ENCODE measurements at places on chromosomes 7 and 10.

DNA sequence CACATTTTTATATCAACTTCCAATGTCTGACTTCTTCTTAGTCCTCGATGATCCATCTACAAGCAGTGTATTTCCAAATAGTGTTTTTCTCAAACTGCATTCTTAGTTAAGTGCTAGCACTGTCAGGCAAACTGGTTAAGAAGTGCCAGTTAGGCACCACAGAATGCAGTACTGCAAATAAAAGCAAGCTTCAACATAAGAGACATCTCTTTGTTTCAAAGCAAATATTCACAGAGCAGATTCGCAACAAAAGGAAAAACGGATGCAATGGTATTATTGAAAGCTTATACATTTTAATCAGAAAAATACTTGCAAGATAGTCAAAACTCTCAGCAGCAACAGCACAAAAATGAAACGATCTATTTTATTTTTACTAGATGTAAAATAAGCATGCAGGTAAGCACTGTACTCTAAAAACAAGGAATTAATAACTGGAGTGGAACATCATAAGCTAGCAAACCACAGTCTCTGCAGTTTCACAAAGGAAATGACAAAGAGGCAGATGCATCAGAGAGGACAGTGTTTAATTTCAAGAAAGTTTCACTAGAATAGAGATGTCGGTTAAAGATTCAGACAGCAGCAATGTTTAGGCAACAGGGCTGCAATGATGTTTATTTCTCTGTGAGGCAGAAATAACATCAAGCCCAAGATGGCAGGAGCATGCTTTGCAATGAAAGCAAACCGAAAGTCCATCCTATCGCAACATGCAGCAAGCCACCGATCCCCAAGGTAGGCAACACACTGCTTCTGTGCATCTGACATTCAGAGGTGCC is 82.0 kb downstream of the FGFR2 start:
- DNase-seq, result no peak

DNA sequence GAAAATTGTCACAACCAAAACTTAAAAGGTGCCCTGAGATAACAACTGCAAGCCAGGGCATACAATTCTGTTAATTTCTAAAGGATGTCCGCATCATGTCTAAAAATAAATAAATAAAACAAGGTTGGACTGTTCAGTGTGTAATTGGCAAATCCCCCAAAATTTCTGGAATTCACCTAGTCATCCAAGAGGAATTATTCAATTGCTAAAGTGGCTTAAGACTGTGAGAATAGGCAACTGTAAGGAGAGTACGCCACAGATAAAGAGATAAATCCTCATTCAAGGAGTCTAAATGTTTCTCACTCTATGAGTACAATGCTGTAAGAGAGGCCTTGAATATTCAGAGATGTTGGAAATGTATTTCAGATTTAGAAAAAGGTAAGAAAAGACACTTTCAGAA is 37.2 kb downstream of the PIK3AP1 start:
- no peak for DNase-seq

GRCh38 chr7:93715234-93715633 is 140.7 kb upstream of the CALCR start:
- DNase-seq, result peak; percentile 79

DNA sequence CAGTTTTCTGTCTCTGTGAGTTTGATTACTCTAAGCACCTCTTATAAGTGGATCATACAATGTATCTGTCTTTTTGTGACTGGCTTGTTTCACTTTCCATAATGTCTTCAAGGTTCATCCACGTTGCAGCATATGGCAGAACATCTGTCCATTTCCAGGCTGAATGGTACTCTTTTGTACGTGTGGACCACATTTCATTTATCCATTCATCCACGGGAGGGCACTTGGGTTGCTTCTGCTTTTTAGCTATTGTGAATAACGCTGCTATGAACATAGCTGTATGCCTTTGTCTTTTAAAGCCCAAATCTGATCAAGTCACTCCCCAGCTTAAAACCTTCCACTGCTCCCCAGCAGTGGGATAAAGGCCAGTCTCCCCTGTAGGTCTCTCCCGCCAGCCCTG is 31.5 kb downstream of the EGFR start:
- DNase-seq, result no peak

- no peak for DNase-seq
Measured at GRCh38 chr10:15158972-15159371, 9.5 kb downstream of the NMT2 start.

DNA sequence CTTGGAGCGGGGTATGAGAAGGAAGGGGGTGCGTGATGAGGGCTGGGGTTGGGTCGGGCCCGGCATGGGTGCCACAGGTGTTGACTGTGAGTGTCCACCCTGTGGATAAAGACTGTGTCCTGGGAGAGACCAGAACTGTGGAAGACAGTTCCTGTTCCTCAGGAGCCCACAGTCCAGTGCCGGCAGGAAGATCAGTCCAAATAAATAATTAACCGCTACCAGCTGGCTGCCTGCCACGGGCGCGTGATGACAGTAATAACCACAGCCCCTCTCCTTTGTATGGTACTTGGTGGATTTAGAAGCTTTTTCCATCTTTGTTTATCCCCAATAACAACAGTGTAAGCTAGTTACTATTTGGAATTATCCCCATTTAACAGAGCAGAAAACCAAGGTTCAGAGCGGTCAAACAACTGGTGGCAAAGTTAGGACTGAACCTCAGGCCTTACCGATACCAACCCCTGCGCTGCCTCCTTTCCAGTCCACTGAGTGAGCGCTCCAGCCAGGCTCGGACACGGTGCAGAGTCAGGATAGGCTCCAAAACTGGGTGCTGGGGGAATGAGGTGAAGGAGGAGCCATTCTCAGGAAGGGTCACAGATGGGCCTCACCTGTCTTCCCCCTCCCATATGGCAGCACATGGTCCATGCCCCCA is 5.1 kb downstream of the ZMIZ1 start:
- DNase-seq, result no peak

- DNase-seq, result no peak
Measured at GRCh38 chr10:64093946-64094535, 572.8 kb downstream of the REEP3 start.
